Ecto neural progenitor cell (in vitro differentiated cells): ENCODE measurements at places on chromosomes 11 and 22.

DNA sequence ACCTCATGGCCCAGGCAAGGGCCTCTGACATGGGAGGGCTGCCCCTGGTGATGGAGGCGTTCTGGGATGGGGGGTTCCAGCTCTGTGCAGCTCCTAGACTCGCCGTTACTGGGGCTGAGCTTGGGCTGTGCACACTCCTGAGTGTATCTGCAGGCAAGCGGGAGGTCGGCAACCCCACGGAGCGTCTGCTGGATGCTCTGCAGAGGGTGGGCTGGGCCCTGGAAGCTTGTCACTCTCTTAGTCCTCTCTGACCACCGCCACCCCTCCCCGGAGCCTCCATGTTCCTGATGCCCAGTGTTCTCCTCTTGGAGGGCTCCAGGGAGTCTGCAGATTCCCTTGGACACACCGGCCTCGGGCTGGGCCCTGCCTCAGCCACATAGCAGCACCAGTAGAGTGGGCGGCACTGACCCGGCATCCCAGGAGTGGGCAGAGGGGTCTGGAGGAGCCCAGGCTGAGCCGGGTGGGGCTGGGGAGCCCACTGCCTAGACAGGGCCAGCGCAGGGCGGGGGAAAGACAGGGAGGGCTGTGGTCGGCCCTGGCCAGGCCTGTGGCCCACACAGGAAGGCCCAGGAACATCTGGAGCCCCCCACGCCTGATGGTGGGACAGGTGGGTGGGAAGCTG, 20.6 kb upstream of the MUC5B start:
- peak; percentile 46 for DNase-seq

- peak; percentile 12 for DNase-seq
Measured at GRCh38 chr11:112519751-112520150, 259.1 kb upstream of the PLET1 start.

GRCh38 chr11:124951341-124951740, 2.7 kb upstream of the CCDC15 start:
- no peak for DNase-seq

- DNase-seq: no peak
Measured at GRCh38 chr11:80309301-80309700, 868.5 kb upstream of the TENM4 start.

DNA sequence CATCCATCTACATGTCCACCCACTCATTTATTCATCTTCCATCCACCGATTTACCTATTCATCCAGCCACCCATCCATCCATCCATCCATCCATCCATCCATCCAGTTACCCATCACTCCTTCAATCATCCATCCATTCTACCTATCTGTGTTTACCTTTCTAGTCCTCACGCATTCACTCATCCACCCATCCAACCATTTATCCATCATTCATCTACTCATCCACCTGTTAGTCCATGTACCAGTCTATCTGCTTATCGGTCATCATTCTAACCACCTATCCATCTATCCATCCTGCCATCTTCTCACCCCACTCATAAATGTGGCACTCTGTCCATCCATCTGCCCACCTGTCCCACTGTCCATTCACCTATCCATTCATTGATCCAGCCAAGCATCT, 21.9 kb upstream of the MYEOV start:
- no peak for DNase-seq

DNA sequence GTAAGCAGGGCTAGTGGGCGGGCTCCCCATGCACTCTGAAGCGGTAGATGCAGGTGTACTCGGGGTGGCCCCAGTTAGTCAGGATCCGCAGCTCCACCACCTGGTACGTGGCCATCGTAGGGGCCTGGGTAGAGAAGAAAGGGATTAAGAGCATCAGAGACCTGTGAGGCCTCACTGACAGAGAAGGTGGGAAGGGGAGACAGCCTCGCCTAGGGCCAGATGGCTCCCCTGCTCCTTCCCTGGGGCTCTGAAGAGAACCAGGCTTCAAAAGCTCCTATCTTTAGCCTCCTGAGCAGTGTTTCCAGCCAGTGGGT, 19.6 kb downstream of the SUN2 start:
- no peak for DNase-seq
